CD4-positive, alpha-beta T cell (primary cell): ENCODE measurements at places on chromosomes 11 and 22.

- DNase-seq = no peak
- peaks cover 14% of the 10 kb centered on the region for H3K4me1 ChIP-seq
- no peak overlapping the region for H3K4me3 ChIP-seq
- no peaks in the 10 kb centered on the region for H3K27me3 ChIP-seq
- H3K36me3 ChIP-seq = peaks cover 9% of the 10 kb centered on the region
Measured at GRCh38 chr11:20474882-20475517, 87.5 kb downstream of the PRMT3 start.

DNA sequence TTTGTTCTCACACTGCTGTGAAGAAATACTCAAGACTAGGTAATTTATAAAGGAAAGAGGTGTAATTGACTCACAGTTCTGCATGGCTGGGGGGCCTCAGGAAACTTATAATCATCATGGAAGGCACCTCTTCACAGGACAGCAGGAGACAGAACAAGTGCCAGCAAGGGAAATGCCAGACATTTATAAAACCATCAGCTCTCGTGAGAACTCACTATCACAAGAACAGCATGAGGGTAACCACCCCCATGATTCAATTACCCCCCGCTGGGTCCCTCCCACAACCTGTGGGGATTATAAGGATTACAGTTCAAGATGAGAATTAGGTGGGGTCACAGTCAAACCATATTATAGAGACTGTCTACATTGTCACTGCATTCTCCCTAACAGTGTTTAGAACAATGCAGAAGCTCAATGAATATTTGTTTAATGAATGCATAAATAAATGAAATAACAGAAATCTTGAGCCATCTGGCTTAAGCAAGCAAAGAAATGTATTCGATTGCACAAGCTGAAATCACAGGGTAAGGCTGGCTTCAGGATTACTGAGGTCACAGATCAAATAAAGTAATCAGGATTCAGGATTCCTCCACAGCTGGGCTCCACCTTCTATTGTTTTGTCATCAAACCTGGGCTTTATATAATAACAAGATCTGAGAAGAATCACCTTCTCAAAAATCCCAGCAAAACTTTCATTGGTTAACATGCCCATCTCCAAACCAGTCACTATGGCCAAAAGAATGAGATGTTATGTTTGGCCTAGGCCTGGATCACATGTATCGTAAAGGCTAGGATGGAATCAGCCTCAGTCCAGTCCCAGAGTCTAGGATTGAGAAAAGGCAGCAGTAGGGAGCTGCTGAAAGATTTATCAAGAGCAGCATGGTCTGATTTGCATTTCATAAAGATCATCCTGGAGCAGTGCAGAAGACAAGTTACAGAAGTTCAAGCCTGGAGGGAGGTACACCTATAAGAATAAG lies 137.8 kb upstream of the UBASH3B start:
- no peak overlapping the region for H3K4me3 ChIP-seq
- H3K27ac ChIP-seq = no peak overlapping the region
- peaks cover 2% of the 10 kb centered on the region for H3K27me3 ChIP-seq
- H3K4me1 ChIP-seq = no peaks in the 10 kb centered on the region
- H3K36me3 ChIP-seq = no peaks in the 10 kb centered on the region

GRCh38 chr11:11290354-11290753 lies 62.7 kb downstream of the CSNK2A3 start:
- no peak overlapping the region for H3K4me3 ChIP-seq
- DNase-seq = no peak
- peaks cover 12% of the 10 kb centered on the region for H3K27me3 ChIP-seq
- no peaks in the 10 kb centered on the region for H3K36me3 ChIP-seq
- no peaks in the 10 kb centered on the region for H3K4me1 ChIP-seq

- H3K4me3 ChIP-seq = no peak overlapping the region
- H3K36me3 ChIP-seq = peaks cover 4% of the 10 kb centered on the region
- DNase-seq = no peak
- H3K27me3 ChIP-seq = no peaks in the 10 kb centered on the region
- H3K27ac ChIP-seq = no peak overlapping the region
Measured at GRCh38 chr22:18154821-18155390, 4.9 kb downstream of the USP18 start.

GRCh38 chr11:69127081-69127850 lies 28.5 kb upstream of the SMIM38 start:
- no peaks in the 10 kb centered on the region for H3K36me3 ChIP-seq
- DNase-seq = no peak
- H3K4me1 ChIP-seq = peaks cover 40% of the 10 kb centered on the region
- no peak overlapping the region for H3K4me3 ChIP-seq
- H3K27me3 ChIP-seq = no peaks in the 10 kb centered on the region

DNA sequence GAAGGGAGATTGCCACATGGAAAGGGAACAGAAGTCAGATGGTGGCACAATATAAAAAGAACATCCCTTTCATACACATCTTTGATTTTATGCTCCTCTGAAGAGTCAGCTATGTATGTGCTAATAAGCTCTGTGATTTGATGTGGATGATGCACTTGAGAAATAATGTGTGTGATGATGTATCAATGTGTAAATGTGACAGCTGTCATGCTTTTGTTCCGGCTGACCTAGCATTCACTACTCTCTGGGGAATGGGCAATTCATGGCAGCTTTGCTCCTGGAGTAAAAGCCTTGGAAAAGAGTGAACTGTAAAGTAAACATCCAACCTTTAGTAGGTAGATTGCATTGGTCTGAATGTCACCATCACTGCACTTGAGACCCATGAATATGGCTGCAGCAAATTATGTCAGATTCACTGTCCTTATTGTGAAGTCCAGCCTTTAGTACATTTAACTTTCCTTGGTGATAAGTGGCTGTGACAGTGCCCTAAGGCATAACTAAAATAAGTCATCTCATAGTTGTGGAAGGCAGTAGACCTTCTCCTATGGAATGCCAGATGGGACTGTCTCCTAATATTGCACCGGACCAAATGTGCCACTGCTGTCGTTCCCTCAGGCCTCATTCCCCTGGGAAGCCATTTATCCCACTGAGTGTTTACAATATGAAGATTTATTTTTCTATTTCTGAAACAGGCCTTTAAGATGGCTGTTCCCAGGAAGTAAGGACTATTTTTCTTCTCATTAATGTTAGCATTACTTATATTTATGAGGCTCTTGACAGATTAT lies 178.2 kb upstream of the CCDC90B start:
- H3K27ac ChIP-seq = no peak overlapping the region
- H3K4me3 ChIP-seq = no peak overlapping the region
- no peaks in the 10 kb centered on the region for H3K27me3 ChIP-seq
- no peaks in the 10 kb centered on the region for H3K36me3 ChIP-seq
- no peaks in the 10 kb centered on the region for H3K4me1 ChIP-seq
- DNase-seq = no peak

DNA sequence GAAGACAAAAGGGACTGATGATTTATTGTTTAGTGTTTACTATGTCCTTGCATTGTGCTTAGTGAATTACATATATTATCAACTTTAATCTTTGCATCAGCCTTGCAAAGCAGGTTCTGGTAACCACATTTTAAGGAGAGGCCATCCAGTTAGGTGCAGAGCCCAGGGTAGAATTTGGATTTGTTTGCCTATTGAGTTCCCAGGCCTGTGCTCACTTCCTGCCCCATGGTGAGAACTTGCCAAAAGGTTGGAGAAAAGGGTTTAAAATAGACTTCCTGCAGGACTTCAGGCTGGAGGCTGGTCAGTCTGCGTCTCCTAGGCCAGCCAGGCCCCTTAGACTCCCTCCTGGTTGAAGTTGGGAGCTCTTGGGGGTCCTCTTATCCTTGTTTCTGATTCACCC lies 72.1 kb downstream of the ATXN10 start:
- DNase-seq = no peak
- H3K27ac ChIP-seq = no peak overlapping the region
- no peaks in the 10 kb centered on the region for H3K27me3 ChIP-seq
- H3K4me3 ChIP-seq = no peak overlapping the region

GRCh38 chr11:70711095-70711910 lies 313.0 kb downstream of the CTTN start:
- no peak for DNase-seq
- H3K4me3 ChIP-seq = no peak overlapping the region
- peaks cover 9% of the 10 kb centered on the region for H3K27me3 ChIP-seq
- no peaks in the 10 kb centered on the region for H3K4me1 ChIP-seq
- no peaks in the 10 kb centered on the region for H3K36me3 ChIP-seq

DNA sequence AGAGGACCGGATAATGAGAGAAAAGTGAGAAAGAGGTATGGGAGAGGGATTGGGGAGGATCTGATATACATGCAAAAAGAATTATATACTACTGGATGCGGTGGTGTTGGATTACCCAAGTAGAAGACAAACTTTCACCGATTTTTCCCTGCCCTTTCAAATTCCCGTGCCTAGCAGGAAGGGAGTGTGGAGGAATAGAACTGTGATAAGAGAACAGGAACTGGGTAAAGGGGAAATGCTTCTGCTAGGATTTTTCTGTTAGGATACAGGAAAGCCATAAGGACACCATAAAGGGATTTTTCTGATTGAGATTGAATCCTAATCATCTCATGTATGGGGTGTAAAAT lies 480 bp upstream of the MTMR2 start:
- no peak for DNase-seq
- no peaks in the 10 kb centered on the region for H3K36me3 ChIP-seq
- H3K4me3 ChIP-seq = peak overlapping the region; percentile 98
- peak overlapping the region; percentile 77 for H3K27ac ChIP-seq
- peaks cover 9% of the 10 kb centered on the region for H3K4me1 ChIP-seq

DNA sequence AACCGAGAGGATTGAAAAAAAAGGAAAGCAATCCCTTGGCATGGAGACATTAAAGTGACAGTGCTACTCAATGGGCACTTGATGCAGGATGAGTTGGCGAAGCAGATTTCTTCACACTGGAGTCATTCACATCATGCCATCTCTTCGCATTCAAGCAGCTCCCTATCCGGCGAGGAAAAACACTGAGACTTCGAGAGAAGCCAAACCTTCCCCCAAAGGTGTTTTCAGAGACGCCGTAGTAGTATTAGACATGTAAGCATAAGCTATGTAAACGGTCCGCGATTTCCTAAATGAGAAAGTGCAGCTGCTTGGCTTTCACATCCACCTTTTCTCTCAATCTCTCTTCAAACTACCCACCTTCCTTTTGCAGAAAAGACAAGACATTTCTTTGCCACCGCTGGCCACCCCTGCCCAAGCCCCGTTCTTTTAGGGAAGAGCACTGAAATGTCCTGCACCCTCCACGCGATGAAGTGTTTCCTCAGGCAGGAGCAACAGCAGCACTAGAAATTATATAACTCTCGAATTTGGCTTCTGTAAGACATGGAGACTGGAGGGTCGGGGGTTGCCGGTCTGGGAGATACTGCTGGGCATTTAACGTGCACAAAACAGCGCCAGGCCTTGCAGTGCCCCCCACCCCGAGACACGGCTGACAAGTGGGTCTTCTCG lies at the start of gene DLG2:
Gene DLG2, minus strand, starts transcription at position 13 of the 666 bp plus-strand sequence.
- peak; percentile 35 for DNase-seq
- peak within 1 kb of the TSS; percentile 83 for H3K27ac ChIP-seq
- H3K4me1 ChIP-seq = peaks cover 13% of the 10 kb centered on the region

DNA sequence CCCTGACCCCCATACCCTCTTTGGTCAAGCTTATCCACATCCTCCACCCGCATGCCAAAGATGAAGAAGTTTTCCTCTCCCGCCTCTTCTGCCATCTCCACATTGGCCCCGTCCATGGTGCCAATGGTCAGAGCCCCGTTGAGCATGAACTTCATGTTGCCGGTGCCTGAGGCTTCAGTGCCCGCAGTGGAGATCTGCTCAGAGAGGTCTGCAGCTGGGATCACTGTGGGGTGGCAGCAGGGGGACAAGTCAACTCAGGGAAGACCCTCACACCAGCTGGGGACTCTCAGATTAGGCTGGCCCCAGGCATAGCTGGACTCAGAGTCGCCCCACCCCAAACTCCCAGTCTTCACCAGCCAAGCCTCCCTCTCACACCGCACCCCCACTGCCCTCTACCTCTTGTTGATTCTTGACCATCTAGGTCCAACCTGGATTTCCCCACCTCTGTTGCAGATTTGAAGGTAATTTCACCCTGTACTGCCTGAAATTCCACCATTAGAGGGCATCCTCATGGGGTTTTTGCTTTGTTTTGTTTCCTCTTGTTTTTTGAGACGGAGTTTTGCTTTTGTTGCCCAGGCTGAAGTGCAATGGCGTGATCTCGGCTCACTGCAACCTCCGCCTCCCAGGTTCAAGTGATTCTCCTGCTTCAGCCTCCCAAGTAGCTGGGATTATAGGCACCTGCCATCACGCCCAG lies 6.6 kb upstream of the RASGRP2 start:
- peaks cover 25% of the 10 kb centered on the region for H3K36me3 ChIP-seq
- DNase-seq = no peak
- H3K4me3 ChIP-seq = no peak overlapping the region
- peaks cover 41% of the 10 kb centered on the region for H3K4me1 ChIP-seq
- H3K27ac ChIP-seq = no peak overlapping the region
